ENCODE measurements at places on chromosomes 2 and 18.

GRCh38 chr2:156513219-156513618, 77.0 kb downstream of the GPD2 start:
- DNase-seq, result no peak

DNA sequence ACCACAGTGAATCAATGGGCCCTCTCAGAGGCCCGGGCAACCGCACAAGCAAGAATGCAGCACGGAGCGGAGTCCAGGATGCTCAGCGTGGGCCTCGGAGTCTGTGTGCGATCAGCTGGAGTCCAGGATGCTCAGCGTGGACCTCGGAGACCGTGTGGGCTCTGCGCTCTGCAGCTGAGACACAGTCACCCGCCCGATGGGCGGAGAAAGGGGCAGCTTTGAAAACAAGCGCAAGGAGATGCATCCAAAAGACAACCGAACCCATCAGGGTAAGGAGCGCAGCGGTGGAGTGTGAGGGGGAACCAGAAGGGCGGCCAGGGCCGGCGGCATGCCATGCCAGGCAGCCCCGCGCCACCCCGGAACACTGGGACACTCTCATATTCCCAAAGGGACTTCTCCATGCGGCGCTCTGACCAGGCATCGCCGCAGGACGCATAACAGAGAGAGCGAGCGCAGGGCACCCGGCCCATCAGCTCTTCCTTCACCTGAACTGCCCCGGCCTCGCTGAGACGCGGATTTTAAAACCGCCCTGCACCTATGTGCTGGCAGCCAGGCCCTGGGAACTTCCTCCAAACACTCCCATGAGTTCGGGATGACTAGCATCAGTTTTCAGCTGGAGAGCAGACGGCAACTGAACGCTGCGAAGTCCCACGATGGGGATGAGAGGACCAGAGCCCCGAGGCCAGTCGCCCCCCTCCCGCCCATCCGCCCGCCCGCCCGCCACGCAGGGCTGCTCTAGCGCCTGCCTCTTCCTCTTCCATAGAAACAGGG, 44.7 kb downstream of the MC5R start:
- no peak for DNase-seq

DNA sequence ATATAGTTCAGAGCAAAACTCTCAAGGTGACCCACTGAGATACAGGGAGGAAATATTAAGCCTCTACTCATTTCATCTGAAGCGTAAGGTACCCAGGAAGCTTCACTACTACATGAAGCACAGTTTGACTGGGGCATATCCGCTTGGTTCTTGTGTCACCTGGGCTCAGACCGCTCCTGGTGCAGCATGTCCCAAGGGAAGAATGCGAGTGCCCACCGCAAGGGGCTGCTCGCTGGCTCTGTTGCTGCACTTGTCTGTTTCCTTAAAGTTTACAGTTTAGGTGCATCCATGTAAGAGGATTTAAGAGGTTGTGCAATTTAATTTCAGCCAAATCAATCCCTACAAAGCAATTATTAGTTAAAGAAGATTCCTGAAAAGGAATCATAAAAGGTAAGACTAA, 507.8 kb downstream of the FBXO15 start:
- DNase-seq, result no peak

- DNase-seq, result no peak
Measured at GRCh38 chr2:169683425-169684134, 10.6 kb downstream of the CFAP210 start.

GRCh38 chr2:124884315-124884714, 859.2 kb downstream of the CNTNAP5 start:
- no peak for DNase-seq

DNA sequence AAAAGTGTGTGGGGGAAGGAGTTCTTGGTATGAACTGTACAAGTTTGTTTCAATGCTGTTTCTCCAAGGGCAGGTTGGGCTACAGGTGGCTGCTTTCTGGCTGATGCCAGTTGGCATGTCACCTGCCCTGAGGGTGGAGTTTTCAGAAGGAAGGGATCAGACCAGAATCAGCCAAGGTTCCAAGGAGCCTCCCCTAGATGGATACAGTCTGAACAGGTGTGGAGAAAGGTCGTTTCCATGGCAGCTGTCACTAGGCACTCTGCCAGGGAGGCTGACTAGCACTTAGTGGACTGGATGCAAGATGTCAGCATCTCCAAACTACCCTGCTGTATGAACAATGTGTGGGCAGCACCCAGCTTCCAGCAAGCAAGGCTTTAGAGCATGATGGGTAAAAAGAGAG, 444.4 kb upstream of the HNRNPA3 start:
- peak; percentile 48 for DNase-seq

DNA sequence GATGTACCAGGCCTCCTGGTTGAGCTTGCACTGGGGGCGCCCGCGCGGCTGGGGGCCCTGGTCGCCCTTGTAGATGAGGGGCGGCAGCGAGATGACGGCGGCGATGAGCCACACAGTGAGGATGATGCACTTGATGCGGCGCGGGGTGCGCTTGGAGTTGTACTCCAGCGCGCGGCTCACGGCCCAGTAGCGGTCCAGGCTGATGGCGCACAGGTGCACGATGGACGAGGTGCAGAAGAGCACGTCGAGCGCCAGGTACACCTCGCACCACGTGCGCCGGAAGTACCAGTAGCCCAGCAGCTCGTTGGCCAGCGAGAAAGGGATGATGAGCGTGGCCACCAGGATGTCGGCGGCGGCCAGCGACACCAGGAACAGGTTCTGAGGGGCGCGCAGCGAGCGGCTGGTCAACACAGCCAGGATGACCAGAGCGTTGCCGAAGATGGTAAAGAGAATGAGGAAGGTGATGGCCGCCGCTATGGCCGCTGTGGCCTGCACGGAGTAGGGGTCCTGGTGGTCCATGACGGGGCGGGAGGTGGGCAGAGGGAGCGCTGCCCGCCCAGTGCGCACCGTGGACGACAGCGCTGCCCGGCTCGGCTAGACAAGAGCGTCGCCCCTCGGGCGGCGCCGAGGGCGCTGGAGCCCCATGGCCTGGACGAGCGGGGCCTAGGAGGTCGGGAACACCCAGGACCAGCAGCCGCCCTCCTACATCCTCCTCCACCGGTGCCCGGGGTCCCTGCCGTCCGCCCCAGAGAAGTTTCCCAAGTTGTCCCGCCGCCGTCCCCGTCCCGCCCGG, 544 bp downstream of the ADRA2B start:
- no peak for DNase-seq
